ENCODE measurements at places on chromosomes 13 and 19. TPM values are rescaled to one million over a fixed set of nuclear protein-coding genes. Genes with fewer than 3 reads are reported as not detected.

DNA sequence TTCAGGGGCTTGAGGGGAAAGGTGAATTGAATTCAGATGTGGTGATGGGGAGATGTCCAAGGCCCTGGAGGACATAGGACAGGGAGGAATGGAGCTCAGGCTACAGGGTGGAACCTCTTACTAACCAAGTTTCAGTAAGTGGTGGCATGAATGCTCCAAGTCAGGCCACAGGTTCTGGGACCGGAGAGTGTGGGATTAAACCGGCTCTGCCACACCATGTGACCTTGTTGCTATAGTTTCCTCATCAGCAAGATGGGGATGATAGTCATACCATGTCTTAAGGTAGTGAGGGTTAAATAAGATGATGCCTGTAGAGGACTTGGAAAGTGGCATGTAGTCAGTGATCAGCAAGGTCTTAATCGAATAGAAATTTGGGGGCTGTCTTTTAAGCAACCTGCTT, 16.3 kb downstream of the GPR183 start:
- no peak for DNase-seq

DNA sequence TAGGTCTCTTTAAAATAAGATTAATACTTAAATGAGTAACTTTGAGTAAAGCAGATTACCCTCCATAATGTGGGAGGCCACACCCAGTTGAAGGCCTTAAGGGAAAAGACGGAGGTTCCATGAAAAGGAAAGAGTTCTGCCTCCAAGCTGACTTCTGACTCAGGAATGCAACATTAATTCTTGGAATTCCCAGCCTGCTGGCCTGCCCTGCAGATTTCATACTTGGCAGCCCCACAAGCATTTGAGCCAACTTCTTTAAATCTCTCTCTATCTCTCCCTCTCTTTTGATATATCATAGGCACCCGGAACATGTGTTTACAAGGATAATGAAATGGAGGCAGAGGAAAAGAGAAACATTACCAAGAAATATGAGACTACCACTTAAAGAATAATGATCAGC, 902.3 kb upstream of the MIR17HG start:
- peak; percentile 61 for DNase-seq

- DNase-seq = no peak
These were observed 4.7 kb downstream of the IL17D start for GRCh38 chr13:20708216-20708615.

ZNF729 gene
- total RNA-seq = 0.08 TPM

- DNase-seq = no peak
These were observed 16.8 kb upstream of the AKAP8 start for GRCh38 chr19:15396436-15396835.

GRCh38 chr13:59504407-59504806, 659.3 kb downstream of the DIAPH3 start:
- DNase-seq = no peak

DPF1 gene
- 7.2 TPM for total RNA-seq

- DNase-seq = no peak
These were observed 147.4 kb downstream of the PTPRS start for GRCh38 chr19:5193192-5193591.
